Epithelial cell of proximal tubule (primary cell): ENCODE measurements at places on chromosomes 16 and 17.

DNA sequence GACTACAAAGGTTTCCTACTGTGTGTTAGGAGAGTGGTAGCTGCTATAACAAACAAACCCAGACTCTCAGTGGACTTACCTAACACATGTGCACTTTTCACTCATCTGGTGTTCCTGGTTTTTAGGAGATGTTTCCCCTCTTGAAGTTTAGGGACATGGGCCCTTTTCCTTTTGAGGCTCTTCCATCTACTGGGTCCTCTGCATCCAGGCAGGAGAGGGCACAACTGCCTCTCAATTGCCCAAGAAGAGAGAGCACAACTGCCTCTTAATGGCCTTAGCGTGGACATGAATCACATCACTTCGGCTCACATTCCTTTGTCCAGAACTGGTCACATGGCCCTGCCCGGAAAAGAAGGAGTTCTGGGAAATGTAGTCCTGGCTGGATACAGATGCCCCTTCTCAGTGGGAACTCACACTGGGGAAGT lies 9.8 kb upstream of the TNRC6C start:
- no peak for DNase-seq

- DNase-seq: no peak
Measured at GRCh38 chr17:75834928-75835653, 9.1 kb downstream of the UNC13D start.

- no peak for DNase-seq
Measured at GRCh38 chr16:27404163-27404823, 2.3 kb downstream of the IL21R start.

- DNase-seq: no peak
Measured at GRCh38 chr16:11547118-11547916, 39.4 kb downstream of the LITAF start.
